CD4-positive, alpha-beta T cell treated with Interleukin-12 subunit alpha and Interleukin-12 subunit beta, for 1 hour (primary cell): ENCODE measurements at places on chromosomes 13 and 19.

GRCh38 chr13:20566468-20566897, 474 bp upstream of the IFT88 start:
- DNase-seq = no peak

DNA sequence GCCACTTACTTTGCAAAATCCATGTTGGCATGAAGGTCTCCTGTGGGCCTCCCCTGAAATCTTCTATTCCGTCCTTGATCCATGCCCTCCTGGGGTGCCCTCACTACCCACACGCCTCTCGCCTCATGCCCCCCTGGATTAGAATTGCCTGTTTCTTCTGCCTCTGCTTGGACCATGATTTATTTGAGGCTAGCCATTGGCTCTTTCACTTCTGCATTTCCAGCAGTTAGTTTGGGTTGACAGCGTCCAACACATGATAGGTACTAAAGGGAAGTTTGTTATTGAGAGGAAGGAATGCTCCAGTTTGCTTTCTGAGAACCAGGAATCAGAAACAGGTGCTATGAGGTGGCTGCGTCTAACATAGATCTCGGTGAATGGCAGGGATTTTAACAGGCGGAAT, 30.5 kb upstream of the TPTE2 start:
- no peak for DNase-seq

DNA sequence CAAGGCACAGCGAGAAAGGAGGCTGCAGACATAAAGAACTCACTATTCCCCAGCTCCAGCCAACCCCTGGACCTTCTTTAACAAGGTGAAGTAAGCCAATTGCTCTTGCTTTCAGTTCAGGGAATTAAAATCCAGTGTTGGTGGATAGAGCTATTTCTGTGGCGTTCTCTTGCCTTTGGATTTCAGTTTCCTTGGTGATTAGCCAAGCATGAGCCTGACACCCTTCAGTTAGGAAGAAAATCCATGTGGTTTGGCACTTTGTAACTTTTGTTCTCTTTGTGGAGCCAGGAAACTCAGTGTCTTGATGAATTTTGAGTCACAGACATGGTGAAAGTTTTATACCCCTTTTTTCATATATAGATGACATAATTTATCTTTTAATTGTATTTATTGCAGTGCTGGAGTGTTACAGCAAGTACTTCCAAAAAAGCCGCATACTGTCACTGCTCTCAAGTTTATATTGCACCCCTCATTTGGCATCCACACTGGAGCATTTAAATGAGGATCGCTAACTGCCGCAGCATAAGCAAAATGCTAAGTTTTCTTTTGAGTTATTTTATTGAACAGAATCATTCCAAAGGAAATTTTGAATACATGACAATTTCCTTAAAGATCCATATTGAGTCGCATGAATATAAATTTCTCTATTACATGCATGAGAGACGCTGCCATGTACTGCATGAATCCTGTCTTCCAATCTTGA, 406.8 kb downstream of the MYO16 start:
- DNase-seq = no peak

GRCh38 chr19:38537071-38537936, 80.4 kb downstream of the MAP4K1 start:
- DNase-seq = no peak

- DNase-seq = peak; percentile 37
Observed at GRCh38 chr19:40611096-40611495, 9.9 kb downstream of the LTBP4 start.

DNA sequence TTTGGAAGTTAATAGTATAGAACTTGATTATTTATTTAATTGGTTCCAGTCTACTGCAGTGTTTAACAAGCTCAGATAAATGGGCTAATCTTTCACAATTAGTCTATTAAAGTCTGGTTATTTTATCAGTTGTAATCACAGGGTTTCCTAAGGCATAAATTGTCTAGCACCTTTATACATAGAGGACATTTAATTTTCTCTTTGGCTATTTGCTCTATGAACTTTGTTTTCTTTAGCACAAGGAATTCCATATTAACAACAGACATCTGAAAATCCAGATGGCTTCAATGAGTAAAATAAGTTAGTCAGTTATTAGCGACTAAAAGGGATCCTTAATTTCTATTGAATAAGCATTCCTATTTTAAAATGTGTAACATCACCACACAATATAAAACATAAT, 1350.8 kb upstream of the SLC10A2 start:
- no peak for DNase-seq

DNA sequence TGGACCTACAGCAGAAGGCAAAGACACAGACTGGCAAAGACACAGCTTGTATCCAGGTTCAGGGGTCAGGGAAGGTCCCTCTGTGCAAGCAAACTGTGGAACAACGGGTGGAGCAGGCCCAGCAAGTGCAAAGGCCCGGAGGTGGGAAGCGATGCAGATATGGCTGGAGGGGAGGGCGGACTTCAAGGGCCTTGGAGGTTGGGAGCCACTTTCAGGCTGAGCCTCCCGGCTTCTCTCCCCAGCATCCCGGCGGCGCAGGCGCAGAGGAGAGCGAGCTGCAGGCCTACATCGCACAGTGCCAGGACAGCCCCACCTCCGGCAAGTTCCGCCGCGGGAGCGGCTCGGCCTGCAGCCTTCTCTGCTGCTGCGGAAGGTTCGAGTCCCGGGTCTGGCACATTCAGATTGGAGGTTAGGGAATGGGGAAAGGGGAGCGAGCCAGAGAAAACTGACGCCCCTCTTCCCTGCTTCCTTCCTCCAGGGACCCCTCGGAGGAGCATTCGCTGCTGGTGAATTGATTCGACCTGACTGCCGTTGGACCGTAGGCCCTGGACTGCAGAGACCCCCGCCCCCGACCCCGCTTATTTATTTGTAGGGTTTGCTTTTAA, 2.1 kb upstream of the PNPLA6 start:
- no peak for DNase-seq
